ENCODE measurements at places on chromosomes 4 and X. TPM values are rescaled to one million over a fixed set of nuclear protein-coding genes. Genes with fewer than 3 reads are reported as not detected.

DNA sequence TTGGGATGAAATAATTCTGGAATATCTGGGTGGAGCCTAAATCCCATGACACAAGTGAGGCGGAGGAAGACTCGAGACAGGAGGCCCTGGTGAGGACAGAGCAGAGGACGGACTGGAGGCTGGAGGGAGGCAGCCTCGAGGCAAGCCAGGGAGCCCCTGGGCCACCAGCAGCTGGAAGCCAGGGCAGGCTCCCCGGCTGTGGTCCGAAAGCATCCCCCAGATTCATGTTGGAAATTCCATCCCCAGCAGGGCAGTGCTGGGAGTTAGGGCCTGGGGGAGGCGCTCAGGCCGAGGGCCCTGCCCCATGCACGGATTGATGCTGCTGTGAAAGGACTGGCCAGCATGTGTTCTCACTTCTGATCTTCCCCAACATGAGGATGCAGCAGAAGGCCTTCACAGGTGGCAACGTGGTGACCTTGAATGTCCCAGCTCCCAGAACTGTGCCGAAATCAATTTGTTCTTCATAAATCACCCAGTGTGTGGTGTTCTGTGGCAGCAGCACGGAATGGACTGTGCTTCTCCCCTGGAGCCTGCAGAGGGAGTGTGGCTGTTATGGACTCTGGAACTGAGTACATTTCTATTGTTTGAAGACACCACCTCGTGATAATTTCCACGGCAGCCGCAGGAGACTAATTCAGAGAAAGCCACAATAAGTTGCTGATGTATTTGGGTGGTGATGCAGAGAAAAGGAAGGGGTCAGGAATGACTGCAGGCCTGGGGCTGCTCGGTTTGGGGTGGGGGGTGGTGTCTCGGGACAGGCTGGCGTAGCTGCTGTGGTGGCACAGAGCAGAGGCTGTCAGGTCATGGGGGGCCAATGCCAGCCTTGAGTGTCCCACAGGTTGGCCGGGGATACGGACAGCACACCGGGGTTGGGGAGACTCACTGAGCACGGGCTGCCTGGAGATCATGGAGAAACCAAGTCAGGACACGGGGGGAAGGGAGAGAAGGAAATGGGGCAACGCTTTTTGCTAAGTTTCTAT lies 56.9 kb downstream of the PCGF3 start:
- no peaks in the 10 kb centered on the region for H3K36me3 ChIP-seq
- H3K27ac ChIP-seq, result no peak overlapping the region
- no peaks in the 10 kb centered on the region for H3K27me3 ChIP-seq
- H3K4me3 ChIP-seq, result no peak overlapping the region
- no peak for DNase-seq
- no peaks in the 10 kb centered on the region for H3K4me1 ChIP-seq

DNA sequence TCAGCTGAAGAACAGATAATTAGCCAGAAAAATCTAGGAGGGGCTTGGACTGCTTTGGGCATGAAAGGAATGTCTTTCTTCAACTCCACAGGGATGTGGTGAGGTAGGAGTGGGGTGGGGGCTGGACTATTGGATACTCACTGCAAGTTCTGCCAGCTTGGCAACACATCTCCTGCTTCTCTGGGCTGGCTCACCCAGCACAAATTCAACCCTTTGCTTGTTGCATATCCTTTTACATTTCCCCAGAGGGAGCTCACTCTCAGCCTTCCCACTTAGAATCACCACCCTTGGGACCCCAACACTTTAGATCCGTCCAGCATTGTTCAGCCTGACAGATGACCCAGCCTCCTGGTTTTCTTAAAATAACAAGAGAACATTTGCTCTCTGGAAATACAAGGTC lies 120.6 kb downstream of the KDR start:
- no peak for DNase-seq
- no peak overlapping the region for H3K27ac ChIP-seq
- H3K4me3 ChIP-seq, result no peak overlapping the region
- H3K27me3 ChIP-seq, result no peaks in the 10 kb centered on the region

FAM236C gene
- not detected for total RNA-seq

GRCh38 chrX:154815274-154815818 lies 10.1 kb upstream of the MPP1 start:
- H3K4me3 ChIP-seq, result no peak overlapping the region
- DNase-seq, result no peak
- H3K27ac ChIP-seq, result no peak overlapping the region
- H3K36me3 ChIP-seq, result no peaks in the 10 kb centered on the region
- no peaks in the 10 kb centered on the region for H3K4me1 ChIP-seq
- peaks cover 6% of the 10 kb centered on the region for H3K27me3 ChIP-seq

Measured in uterus (tissue), 4 donors.